Small intestine (tissue), 16 donors: ENCODE measurements at places on chromosomes 11 and 22. TPM values are rescaled to one million over a fixed set of nuclear protein-coding genes. Genes with fewer than 3 reads are reported as not detected.

DNA sequence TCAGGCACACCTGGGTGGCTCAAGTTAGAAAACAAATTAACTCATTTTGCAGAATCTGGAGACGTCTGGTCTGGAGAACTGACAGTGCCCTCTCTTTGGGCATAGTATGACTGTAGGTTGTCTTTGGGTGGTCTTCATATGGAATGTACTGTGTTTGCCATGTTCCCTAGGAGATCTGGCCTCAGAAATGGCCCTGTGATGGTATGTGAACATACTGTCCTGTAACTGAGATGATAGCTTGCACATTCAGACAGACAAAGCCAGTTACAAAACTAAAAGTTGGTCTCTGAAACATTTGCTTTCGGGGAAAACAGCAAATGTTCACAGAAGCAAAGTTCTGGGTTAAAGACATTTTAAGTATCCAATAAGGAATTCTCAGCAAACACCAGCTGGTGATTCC lies 29.7 kb downstream of the CD44 start:
- DNase-seq: no peak
- H3K27me3 ChIP-seq: no peaks in the 10 kb centered on the region

- no peaks in the 10 kb centered on the region for H3K27me3 ChIP-seq
- no peak overlapping the region for H3K4me3 ChIP-seq
- no peaks in the 10 kb centered on the region for H3K36me3 ChIP-seq
- peaks cover 26% of the 10 kb centered on the region for H3K4me1 ChIP-seq
These were observed 72.6 kb downstream of the ISX start for GRCh38 chr22:35138521-35138920.

DNA sequence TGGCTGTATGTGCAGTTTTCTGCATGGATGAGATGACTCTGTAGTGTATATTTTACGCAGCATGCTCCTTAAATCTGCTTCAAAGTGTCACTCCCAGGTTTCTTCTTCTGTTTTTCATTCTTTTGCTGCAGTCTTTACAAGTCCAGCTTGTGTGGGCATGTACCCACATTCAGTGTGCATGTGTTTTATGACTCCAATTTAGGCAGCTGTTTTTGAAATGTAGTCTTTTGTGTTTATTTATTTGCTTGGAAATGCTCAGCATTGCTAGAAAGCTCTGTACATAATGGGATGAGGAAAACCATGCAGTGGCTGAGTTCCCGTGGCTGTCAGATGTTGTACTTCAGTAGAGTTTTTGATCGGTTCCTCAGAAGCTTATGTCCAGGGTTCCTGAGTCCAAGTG lies 138.5 kb downstream of the ARHGAP42 start:
- H3K36me3 ChIP-seq: no peaks in the 10 kb centered on the region
- DNase-seq: no peak
- H3K4me3 ChIP-seq: no peak overlapping the region
- H3K4me1 ChIP-seq: no peaks in the 10 kb centered on the region
- no peaks in the 10 kb centered on the region for H3K27me3 ChIP-seq

GRCh38 chr11:128882451-128882850 lies 8.7 kb upstream of the KCNJ5 start:
- H3K36me3 ChIP-seq: no peaks in the 10 kb centered on the region
- no peak overlapping the region for H3K27ac ChIP-seq
- DNase-seq: no peak
- peaks cover 10% of the 10 kb centered on the region for H3K27me3 ChIP-seq
- H3K4me1 ChIP-seq: no peaks in the 10 kb centered on the region

DNA sequence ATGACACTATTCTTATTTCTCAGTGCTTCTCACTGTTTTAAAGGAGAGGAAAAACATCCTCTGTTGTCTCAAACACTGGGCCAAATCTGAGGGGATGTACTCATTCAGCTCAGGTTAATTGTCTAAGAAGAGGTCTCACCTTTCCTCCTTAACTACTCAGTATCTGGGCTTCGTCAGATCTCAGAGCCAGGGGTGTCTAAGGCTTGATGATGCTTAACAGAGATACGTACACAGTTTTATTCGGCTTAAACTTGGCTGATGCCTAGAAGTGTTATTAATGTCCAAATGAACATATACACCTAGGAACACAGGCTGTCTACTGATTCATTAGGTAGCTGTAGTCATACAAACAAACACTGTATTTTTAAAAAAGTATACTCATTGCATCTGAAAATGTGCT lies 85.8 kb downstream of the UVRAG start:
- H3K4me1 ChIP-seq: no peaks in the 10 kb centered on the region
- H3K27ac ChIP-seq: no peak overlapping the region
- no peaks in the 10 kb centered on the region for H3K36me3 ChIP-seq
- no peaks in the 10 kb centered on the region for H3K27me3 ChIP-seq
- H3K4me3 ChIP-seq: no peak overlapping the region
- no peak for DNase-seq

DNA sequence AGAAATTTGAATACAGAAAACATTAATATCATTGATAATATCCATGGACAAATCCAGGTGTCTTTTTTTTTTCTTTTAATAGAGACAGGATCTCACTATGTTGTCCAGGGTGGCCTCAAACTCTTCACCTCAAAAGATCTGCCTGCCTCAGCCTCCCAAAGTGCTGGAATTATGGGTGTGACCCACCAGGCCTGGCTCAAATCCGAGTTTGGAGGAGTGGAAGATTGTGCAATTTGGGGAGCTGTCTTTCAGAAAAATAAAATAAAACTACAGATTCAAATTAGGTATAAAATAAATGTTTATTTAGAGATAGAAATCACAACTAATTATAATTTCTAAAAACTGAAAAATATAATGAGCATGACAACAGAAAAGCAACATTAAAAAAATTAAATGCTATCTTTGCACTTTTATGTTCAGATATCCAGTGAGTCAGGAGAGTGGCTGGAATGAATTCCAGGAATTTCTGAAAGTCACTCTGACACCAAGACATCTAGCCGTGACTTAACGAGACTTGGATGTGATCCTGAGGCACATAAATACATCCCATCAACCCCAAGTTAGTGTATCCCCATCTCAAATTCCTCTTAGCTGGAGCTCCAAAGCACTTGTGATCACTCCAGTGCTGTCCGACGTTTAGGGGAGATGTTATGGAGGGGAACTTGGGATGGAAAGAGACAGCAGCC lies 128.6 kb upstream of the THY1 start:
- DNase-seq: no peak
- no peaks in the 10 kb centered on the region for H3K36me3 ChIP-seq
- H3K4me1 ChIP-seq: no peaks in the 10 kb centered on the region

GRCh38 chr11:57288771-57289579 lies 35.8 kb downstream of the TNKS1BP1 start:
- no peak overlapping the region for H3K4me3 ChIP-seq
- H3K4me1 ChIP-seq: peaks cover 7% of the 10 kb centered on the region
- DNase-seq: peak; percentile 36
- no peaks in the 10 kb centered on the region for H3K36me3 ChIP-seq

- peak; percentile 60 for DNase-seq
- H3K4me3 ChIP-seq: no peak overlapping the region
- H3K4me1 ChIP-seq: peaks cover 4% of the 10 kb centered on the region
- no peaks in the 10 kb centered on the region for H3K27me3 ChIP-seq
These were observed 5.8 kb downstream of the TRIM29 start for GRCh38 chr11:120131941-120132644.

GRCh38 chr11:121889186-121889585 lies 226.8 kb downstream of the BLID start:
- no peaks in the 10 kb centered on the region for H3K4me1 ChIP-seq
- no peaks in the 10 kb centered on the region for H3K36me3 ChIP-seq
- DNase-seq: no peak
- no peaks in the 10 kb centered on the region for H3K27me3 ChIP-seq

GRCh38 chr11:134612140-134613030 lies 200.3 kb upstream of the B3GAT1 start:
- no peaks in the 10 kb centered on the region for H3K27me3 ChIP-seq
- no peak overlapping the region for H3K27ac ChIP-seq

DNA sequence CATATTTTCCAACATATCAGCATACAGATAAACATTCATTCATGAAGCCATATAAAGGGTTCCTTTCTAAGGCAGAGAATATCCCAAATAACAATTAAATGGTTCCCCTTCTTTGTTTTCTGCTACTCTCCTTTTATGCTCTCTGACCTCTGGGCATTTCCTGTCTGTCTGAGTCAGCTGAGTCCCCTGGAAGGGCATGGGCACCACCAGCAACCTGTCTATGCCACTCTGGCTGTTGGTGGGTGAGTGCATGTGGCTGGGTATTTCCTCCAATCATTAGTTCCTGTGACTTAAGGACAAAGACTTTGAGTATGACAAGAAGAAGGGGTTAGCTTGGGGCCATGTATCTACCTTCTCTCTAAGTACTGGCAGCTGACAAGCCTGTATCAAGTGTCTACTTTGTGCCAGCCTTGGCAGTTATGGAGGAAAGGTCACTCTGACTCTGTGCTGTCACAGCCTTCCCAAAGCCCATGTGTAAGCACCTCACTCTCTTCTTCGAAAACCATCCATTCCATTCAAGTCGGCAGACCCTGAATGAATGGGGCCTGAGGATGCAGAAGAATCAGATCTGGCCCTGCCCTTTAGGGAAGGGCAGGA lies 86.3 kb upstream of the PHOX2A start:
- no peak for DNase-seq
- H3K27me3 ChIP-seq: no peaks in the 10 kb centered on the region
- H3K4me1 ChIP-seq: no peaks in the 10 kb centered on the region
- no peak overlapping the region for H3K4me3 ChIP-seq

- H3K4me3 ChIP-seq: no peak overlapping the region
- DNase-seq: no peak
- no peak overlapping the region for H3K27ac ChIP-seq
- H3K4me1 ChIP-seq: no peaks in the 10 kb centered on the region
- H3K27me3 ChIP-seq: no peaks in the 10 kb centered on the region
These were observed 6.6 kb upstream of the CHEK1 start for GRCh38 chr11:125618383-125618782.

The LIF gene
- polyA plus RNA-seq: 7.7 TPM

The AMPD3 gene
- polyA plus RNA-seq: 3.2 TPM

The KRTAP5-2 gene
- not detected for polyA plus RNA-seq

The RPS6KA4 gene
- polyA plus RNA-seq: 30.0 TPM

The GNAZ gene
- polyA plus RNA-seq: 3.5 TPM

The GRAMD1B gene
- 58.1 TPM for polyA plus RNA-seq

The UBQLN3 gene
- polyA plus RNA-seq: not detected

The INPP5J gene
- polyA plus RNA-seq: 14.1 TPM
